ENCODE measurements at places on chromosomes 16 and 17.
A peak's percentile ranks its signal among the peaks of the same experiment; 100 is the strongest.

DNA sequence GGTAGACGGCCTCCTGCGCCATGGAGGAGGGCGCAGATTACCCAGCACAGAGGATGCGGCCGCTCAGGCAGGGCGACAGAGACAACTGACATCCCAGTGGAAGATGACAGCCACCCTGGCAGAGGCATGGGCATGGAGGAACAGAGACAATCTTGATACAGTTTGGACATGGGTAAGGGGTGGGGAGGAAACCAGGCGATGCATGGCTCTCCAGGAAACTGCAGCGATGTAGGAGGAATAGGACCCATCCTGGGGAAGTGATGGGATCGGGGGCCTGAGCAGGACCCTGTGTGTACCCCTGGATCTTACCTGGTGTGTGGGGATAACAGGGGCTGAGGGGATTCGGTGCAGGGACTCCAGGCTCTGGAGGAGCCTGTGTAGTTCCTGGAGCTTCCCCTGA, 4.6 kb downstream of the OSBPL7 start:
- DNase-seq: no peak

DNA sequence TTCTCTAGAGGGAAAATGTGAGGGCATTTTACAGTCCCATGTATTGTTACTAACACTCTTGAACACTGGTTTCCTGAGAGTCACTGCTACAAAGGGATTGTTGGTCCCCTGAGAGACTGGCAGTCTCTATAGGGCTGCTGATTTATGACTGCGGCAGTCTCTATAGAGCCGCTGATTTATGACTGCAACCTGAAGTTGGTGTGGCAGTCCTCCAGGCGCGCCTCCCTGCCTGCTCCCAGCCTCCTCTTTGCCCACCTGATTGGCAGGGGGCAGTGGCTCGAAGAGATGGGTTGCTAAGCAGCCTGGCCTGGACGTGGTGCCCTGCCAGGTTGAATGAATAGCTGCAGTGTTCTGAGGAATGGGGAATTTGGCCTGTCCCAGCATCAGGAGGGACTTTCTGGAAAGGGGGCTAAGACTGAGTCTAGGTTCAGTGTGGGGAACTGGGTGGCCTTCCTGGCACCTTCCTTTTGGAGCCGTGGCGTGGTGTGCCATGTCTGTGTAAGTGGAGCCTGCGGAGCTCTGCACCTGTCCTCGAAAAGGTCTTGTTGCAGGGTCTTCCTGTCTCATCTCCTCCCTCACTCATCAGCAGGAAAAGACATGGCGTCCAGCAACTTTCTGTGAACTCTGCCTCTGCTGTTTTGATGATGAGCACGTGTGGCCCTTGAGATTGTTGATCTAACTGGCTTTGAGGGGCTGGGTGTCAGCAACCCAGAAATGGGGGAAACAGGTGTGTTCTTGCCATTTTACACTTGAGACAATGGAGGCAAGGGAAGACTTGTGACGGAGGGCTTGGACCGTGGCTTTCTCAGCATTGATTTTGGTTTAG, 24.9 kb downstream of the SAP30BP start:
- DNase-seq: no peak

- no peak for DNase-seq
Measured at GRCh38 chr16:88917146-88917914, 50.9 kb upstream of the PABPN1L start.

DNA sequence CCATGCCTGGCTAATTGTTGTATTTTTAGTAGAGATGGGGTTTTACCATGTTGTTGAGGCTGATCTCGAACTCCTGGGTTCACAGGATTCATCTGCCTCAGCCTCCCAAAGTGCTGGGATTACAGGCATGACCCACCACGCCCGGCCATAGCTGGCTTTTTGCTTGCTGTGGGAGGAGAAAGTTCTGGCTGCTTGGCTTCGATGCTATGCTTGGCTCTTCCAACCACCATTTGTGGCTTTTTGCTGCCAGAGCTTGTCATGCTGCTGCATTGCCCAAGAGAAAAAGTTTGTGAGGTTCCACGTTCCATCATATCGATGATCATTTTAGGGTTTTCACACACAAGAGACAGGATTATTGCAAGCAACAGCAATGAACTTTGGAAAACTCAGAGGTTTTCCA, 16.2 kb downstream of the BMERB1 start:
- no peak for DNase-seq

GRCh38 chr16:11260596-11260966, 4.6 kb upstream of the SOCS1 start:
- no peak for DNase-seq

- no peak for DNase-seq
Measured at GRCh38 chr17:4937553-4937952, 2.3 kb downstream of the SLC25A11 start.

DNA sequence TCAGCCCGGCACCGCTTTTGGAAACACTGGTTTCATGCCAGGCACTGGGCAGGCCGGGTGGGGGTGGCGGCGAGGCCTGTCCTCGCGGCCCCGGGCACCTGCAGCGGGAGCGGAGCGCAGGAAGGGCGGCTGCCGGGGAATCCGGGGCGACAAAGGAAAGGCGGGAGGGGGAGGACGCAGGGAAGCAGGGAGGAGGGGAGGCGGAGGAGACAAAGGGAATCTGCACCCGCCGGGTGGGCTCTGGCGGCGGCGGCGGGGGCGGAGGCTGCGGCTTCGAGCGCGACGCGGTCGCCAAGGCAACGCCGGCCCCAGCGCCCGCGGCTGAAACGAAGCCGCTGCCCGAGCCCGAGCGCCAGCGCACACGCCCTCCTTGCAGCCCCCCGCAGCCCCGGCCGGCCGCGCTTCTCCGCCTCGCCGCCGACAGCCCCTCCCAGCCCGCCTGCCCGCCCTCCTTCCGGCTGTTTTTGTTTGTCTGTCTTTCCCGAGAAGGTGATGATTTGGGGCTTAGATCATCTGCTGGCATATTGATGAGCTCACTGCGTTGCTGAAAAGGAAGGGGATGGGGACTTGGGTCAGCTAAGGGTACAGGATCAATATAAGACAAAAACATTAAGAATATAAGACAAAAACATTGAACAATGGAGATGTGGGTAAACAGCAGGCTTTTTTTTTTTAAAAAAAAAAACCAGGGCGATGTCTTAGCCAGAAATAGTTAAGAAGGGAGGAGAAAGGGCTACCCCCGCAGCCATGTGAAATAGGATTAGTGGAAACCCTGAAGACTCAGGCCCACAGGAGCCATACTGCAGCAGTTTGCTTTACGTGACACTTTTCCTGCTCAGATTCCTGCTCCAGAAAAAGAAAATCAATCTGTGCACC, 32.7 kb downstream of the CDK5R1 start:
- peak; percentile 84 for DNase-seq
